Neuronal stem cell (in vitro differentiated cells): ENCODE measurements at places on chromosomes 3 and 15.

DNA sequence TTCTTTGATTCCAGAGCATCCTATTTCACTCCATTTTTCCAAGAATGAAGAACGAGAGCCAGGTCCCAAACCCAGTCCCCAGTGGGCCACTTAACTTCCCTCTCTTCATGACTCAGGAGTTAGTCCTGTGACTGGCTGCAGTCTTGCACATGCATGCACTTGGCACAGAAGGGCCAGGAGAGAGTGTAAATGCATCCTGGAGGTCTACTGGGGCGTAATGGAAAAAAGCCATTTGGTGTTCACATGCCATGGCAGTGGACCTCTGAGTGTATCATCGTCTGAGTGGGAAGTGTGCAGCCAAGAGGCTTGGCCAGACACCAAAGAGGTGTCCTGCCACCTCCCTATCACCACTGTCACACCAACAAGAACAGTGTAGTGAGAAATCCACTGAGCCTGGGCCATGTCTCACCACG lies 15.1 kb upstream of the RFTN1 start:
- H3K27me3 ChIP-seq: no peaks in the 10 kb centered on the region
- H3K36me3 ChIP-seq: no peaks in the 10 kb centered on the region
- H3K4me1 ChIP-seq: peaks cover 1% of the 10 kb centered on the region
- H3K4me3 ChIP-seq: no peak overlapping the region
- no peak overlapping the region for H3K27ac ChIP-seq

- H3K27ac ChIP-seq: no peak overlapping the region
- no peaks in the 10 kb centered on the region for H3K27me3 ChIP-seq
- no peak for DNase-seq
- no peaks in the 10 kb centered on the region for H3K4me1 ChIP-seq
- H3K4me3 ChIP-seq: no peak overlapping the region
Observed at GRCh38 chr3:126300001-126300760, 57.0 kb downstream of the KLF15 start.

DNA sequence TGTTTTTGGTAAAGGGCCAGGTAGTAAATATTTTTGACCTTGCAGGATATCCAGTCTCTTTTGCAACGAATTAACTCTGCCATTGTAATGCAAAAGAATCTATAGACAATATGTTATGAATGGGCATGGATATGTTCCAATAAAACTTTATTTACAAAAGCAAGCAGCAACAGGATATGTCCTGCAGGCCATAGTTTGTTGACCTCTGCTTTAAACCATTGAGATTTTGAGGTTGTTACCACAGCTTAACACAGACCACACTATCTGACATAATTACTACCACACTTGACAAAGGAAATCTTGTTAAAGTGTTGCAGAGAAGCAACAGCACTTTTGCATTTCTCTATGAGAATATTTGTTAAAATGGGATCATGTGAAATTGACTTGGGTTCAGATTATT lies 349.3 kb downstream of the ERC2 start:
- H3K27me3 ChIP-seq: no peaks in the 10 kb centered on the region
- no peak overlapping the region for H3K27ac ChIP-seq
- no peak overlapping the region for H3K4me3 ChIP-seq
- H3K4me1 ChIP-seq: peaks cover 8% of the 10 kb centered on the region

GRCh38 chr15:67839929-67840748 lies at the start of gene RNU6-1:
Gene RNU6-1, minus strand, starts transcription at chr15:67840045.
- H3K4me3 ChIP-seq: peak within 1 kb of the TSS; percentile 90
- no peak within 1 kb of the TSS for H3K27ac ChIP-seq
- H3K36me3 ChIP-seq: no peaks in the 10 kb centered on the region
- H3K4me1 ChIP-seq: peaks cover 20% of the 10 kb centered on the region
- DNase-seq: peak; percentile 88

DNA sequence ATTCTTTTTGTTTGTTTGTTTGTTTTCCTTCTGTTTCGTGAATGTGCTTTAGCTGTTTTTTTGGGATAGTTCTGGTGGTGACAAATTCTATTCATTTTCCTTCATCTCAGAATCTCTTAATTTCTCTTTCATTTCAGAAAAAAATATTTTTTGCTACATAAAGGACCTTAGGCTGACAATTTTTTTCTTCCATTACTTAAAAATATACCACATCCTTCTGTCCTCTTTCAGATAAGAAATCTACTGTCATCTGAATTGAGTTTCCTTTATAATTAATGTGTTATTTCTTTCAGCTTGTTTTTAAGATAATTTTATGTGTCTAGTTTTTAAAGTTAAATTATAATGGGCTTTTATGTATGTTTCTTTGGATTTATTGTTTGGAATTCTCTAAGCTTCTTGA lies 47.6 kb downstream of the IL16 start:
- no peak for DNase-seq
- no peaks in the 10 kb centered on the region for H3K27me3 ChIP-seq
- no peaks in the 10 kb centered on the region for H3K4me1 ChIP-seq

DNA sequence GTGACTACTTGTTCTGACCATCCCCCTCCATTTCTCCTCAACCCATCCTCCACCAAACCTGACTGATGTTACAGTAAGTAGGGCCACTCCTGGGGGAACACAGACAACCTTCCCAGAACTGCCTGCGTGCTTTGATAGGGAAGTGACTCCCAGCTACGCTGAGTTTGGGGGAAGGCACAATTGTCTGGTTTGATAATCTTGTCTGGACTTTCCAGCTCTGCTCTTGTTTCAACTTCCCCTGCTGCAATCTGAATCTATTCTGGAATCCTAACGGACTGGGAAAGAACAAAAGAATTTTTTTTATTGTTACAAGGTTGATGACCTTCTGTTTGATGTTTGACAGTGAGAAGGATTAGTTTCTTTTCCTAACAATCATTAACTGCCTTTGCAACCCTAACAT lies 895.6 kb downstream of the ROBO1 start:
- no peaks in the 10 kb centered on the region for H3K36me3 ChIP-seq
- peaks cover 7% of the 10 kb centered on the region for H3K4me1 ChIP-seq
- no peaks in the 10 kb centered on the region for H3K27me3 ChIP-seq
- DNase-seq: peak; percentile 27
- H3K27ac ChIP-seq: no peak overlapping the region

DNA sequence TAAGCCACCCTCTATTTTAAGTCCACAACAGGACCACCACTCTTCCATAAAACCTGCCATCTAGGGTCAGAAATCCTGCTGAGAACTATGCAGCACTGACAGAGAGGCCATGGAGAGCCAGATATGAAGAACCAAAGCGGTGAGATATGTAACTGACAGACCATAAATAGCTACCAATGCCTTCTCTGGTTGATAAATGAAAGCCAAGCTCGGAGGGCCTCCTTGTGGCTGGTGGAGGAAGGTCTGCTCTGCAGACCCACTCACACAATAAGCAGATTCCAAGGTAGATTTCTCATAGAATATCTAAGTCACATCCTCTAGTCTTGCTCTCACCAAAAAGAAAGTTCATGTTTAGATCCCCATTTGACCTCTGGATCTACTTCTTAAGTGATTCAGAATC lies 38.9 kb downstream of the RYK start:
- H3K4me3 ChIP-seq: no peak overlapping the region
- H3K4me1 ChIP-seq: no peaks in the 10 kb centered on the region
- H3K36me3 ChIP-seq: peaks cover 51% of the 10 kb centered on the region
- DNase-seq: no peak
- no peak overlapping the region for H3K27ac ChIP-seq

DNA sequence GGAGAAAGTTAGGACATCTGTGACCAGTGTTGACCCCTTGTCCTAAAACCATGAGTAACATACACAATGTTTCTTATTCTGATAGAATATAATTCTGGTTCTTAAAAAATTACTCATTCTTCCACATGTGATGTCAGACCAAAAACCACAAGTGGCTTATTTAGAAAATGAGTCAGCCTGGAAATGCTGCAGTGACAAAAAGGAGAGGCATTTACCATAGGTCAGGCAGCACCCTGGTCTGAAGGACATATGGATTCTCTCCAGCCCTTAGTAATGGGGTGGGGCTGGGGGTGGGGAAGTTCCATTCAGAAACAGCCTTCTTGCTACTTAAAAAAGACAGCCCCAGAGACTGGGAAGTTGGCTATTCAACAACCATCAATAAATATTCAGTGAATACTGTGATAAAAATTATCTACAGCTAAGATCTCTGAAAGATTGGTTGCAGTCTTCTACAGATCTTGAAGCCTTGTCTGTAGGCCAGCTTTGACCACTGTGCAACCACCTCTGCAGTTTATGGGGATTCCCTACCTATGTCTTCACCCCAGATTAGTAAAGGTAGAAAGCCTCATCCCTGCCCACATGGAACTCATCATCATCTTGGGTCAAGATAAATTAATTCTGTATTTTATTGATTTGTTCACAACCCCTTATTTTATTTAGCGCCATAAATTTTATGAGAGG lies 34.9 kb upstream of the TIMP4 start:
- H3K27ac ChIP-seq: no peak overlapping the region
- no peak overlapping the region for H3K4me3 ChIP-seq
- H3K27me3 ChIP-seq: no peaks in the 10 kb centered on the region
- peaks cover 6% of the 10 kb centered on the region for H3K4me1 ChIP-seq
- no peaks in the 10 kb centered on the region for H3K36me3 ChIP-seq

DNA sequence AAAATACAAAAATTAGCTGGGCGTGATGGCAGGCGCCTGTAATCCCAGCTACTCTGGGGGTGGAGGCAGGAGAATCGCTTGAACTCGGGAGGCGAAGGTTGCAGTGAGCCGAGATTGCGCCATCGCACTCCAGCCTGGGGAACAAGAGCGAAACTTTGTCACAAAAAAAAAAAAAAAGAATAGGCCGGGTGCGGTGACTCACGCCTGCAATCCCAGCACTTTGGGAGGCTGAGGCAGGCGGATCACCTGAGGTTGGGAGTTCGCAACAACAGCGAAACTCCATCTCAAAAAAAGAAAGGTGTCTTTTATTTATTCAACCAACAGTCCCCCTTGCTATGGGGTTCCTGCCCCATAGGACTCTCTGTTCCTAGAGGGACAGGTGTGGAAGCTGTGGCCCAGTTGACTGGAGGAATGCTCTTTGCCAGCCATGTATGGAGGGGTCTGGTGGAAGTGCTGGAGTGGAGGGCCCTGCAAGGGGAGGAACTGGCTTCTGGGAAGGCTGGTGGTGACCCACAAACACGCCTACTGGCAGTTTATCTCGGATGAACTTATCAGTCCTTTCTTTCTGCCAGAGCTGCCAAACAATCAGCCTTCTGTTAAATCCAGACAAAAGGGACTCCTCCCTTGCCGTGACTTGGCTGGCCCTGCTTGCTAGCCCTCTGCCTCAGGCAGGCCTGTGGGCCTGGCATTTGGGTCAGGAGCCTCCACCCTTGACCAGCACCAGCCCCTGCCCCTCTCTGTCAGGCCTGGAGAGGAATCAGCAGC lies 4.6 kb upstream of the DAG1 start:
- peak overlapping the region; percentile 67 for H3K27ac ChIP-seq
- no peak overlapping the region for H3K4me3 ChIP-seq
- peaks cover 30% of the 10 kb centered on the region for H3K4me1 ChIP-seq
- H3K36me3 ChIP-seq: no peaks in the 10 kb centered on the region
- no peak for DNase-seq

DNA sequence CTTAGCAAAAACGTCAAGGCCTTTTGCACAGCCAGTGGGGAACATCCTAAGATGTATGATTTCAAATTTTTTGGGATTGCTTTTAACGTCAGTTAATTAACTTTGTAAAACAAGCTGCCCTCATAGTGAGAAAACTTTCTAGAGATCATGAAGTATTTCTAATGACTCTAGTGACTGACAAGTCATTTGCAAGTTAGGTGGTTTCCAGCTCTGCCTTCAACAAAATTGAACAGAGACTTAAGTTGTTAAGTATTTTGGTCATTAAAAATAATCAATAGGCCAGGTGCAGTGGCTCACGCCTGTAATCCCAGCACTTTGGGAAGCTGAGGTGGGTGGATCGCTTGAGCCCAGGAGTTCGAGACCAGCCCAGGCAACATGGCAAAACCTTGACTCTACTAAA lies 71.2 kb downstream of the CHDH start:
- DNase-seq: no peak
- H3K4me3 ChIP-seq: no peak overlapping the region
- no peak overlapping the region for H3K27ac ChIP-seq

DNA sequence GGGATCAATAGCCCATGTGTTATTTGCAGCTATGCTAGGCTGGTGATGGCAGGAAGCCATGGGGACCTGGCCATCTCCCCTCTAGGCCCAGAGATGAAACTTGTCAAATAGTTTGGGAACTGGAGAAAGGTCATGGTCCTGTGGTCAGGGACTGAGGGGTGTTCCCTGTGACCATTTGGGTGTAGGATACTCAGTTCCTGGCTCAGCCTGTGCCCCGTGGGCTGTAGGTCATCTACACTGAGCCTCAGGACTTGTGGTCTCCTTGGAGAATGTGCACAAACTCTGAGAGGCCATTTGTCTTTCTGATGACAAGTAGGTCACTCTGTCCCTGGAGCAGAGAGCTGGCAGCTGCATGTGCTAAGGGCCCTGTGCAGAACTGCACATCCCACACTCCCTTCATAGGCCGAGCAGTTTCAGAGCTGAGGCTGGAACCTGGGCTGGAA lies 17.5 kb downstream of the GASK1A start:
- no peaks in the 10 kb centered on the region for H3K36me3 ChIP-seq
- H3K4me3 ChIP-seq: no peak overlapping the region
- H3K27ac ChIP-seq: no peak overlapping the region

- H3K27ac ChIP-seq: no peak overlapping the region
- no peaks in the 10 kb centered on the region for H3K27me3 ChIP-seq
- DNase-seq: peak; percentile 73
- H3K4me1 ChIP-seq: peaks cover 8% of the 10 kb centered on the region
Observed at GRCh38 chr15:101014921-101015841, 96.0 kb downstream of the LRRK1 start.

DNA sequence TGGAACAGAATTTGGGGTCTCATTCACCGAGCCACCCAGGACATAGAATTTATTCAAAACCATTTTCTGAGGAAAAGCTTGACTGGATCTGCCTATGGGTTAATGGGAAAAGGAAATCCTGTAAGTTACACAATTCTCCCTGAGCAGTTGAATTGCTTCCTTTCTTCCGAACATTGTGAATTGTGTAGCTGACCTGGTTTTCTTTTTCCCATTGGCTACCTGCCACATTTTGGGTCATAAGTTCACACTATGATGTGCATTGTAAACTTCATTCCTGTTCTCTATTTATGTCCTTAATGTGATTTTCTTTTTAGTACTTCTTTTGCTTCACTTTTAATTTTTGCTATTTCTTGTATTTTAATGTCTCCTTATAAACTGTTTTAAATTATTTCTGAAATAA lies 386.0 kb upstream of the LRRC3B start:
- H3K27me3 ChIP-seq: no peaks in the 10 kb centered on the region
- H3K4me1 ChIP-seq: no peaks in the 10 kb centered on the region
- DNase-seq: no peak
- no peak overlapping the region for H3K4me3 ChIP-seq
- H3K36me3 ChIP-seq: no peaks in the 10 kb centered on the region

- H3K27ac ChIP-seq: no peak overlapping the region
- H3K36me3 ChIP-seq: peaks cover 3% of the 10 kb centered on the region
- no peak overlapping the region for H3K4me3 ChIP-seq
- DNase-seq: no peak
Observed at GRCh38 chr3:148998715-148999423, 7.5 kb downstream of the GYG1 start.
